Activated T-helper 1 cell treated with anti-CD3 and anti-CD28 coated beads, Interleukin-2, amount 50 U/mL, for 16 hours (primary cell): ENCODE measurements at places on chromosomes 5 and 9.

DNA sequence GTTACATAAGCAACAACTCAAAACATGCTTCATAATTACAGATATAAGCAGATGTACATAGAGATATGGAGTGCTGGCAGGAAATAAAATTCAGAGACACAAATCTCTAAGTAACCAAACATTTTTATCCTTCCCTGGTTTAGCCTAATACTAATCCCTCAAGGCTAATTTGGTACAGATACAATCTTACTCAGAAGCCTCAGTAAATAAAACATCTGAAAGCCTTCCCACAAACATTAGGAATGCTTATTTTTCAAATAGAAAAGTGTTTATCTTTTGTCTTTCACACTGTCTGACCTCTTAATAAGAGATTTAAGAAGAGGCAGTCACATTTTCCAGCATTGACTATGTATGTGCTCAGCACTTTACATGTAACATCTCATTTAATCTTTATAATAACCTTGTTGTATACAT lies 399.4 kb downstream of the ARRDC3 start:
- DNase-seq, result no peak

DNA sequence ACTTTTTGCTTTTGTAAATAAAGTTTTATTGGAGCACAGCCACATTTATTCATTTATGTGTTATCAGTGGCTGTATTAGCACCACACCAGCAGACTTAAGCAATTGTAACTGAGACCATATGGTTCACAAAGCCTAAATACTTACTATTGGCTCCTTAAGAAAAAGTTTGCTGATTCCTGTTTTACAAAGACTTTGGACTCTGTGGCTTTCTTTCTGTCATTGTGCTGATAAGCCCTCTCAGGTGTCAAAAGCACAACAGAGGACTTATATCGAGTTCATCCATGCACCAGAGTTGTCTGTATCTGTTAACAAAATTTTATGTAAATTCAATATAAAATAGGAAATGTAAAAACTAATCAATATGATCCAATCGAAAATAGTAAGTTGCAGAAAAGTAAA lies 55.6 kb upstream of the PCSK5 start:
- no peak for DNase-seq

DNA sequence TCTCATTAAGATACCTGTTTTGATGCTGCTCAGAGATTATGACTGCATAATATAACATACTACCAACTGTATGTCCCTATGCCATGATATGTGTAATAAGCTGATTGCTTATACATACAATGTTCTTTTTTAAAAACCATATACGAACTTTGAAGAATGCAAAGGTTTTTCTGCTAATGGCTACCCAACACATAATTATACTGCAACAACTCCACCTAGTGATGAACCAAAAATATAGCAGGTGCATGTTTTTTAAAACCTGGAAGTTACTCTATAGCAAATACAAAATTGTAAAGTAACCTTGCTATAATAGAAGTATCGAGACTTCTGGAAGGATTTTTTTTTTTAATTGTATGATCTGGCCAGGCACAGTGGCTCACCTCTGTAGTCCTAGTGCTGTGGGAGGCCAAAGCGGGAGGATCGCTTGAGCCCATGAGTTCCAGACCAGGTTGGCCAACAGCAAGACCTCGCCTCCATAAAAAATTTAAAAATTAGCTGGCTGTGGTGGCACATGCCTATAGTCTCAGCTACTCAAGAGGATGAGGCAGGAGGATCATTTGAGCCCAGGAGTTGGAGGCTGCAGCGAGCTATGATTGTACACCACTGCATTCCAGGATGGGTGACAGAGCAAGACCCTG lies 49.1 kb downstream of the HOMER1 start:
- DNase-seq, result no peak

GRCh38 chr5:34483442-34484033 lies 172.6 kb upstream of the RAI14 start:
- DNase-seq, result no peak

GRCh38 chr9:105621001-105621400 lies 41.3 kb upstream of the TAL2 start:
- DNase-seq, result no peak

DNA sequence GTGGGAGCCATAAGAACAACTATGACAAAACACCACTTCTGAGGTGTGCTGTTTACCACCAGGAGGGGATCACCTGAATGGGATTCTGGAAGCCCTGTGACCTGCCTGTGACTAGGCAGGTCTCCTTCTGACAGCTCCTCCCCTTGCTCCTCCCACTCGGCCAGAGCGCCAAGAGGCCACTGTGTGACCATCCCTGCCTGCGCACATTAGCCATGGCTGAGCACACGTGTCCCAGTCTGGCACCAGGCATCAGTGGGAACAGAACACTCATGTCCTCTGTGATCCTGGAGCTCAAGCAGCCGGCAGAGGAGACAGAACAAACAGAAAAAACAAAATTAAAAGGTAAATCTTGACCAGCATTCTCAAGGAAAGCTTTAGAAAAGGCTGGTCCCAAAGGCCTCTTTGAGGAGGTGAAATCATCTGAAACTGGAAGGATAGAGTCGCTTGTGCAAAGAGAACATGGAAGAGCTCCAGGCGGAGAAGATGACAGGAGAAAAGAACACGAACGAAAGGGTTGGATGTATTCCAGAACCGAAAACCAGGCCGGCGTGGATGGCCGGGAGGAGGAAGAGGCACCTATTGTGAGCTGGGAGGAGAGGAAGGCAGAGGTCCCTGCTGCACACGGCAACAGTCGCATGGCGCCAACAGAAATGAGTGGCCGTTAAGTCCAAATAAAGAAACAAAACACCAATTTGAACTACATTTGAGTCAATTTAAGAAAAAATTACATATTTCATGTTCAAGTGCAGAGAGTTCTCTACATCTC lies 5.1 kb downstream of the MED10 start:
- DNase-seq, result no peak

DNA sequence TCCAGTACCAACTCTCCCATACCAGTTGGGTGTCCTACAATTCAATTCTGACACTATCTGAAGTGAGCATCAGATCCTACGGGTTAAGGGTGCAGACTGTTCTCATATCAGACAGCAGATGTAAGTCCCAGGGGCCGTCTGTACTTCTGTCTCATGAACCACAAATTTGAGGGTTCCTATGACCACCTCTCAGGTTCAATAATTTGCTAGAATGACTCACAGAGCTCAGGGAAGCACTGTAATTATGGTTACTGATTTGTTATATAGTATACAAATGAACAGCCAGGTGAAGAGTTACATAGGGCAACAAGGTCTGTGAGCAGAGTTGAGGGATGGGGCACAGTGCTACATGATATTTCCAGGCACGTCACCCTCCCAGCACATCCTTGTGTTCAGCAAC lies 499.1 kb downstream of the DMAC1 start:
- no peak for DNase-seq

- no peak for DNase-seq
These were observed 933.6 kb downstream of the CDH12 start for GRCh38 chr5:21919414-21920022.

GRCh38 chr5:169429044-169429443 lies 128.1 kb upstream of the SLIT3 start:
- DNase-seq, result no peak

- no peak for DNase-seq
These were observed 3.4 kb downstream of the IL13 start for GRCh38 chr5:132661231-132662003.

DNA sequence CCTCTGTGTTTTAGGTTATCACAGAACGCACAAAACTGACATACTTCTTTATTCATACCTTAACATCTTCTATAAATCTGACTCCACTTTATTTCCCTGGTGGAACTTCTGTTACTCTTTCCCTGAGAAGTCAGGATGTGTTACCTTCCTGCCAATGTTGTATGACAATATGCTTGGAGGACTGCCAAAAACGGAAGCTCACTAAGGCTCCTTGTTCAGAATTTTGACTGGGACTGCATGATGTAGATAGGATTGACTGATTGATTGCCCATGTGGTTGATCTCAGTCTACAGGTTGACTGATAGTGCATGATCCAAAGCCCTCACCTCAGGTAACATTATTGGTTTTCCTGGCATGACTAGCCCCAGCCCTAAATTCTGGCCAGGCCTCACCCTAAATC lies 319.4 kb downstream of the TLR4 start:
- DNase-seq, result no peak

DNA sequence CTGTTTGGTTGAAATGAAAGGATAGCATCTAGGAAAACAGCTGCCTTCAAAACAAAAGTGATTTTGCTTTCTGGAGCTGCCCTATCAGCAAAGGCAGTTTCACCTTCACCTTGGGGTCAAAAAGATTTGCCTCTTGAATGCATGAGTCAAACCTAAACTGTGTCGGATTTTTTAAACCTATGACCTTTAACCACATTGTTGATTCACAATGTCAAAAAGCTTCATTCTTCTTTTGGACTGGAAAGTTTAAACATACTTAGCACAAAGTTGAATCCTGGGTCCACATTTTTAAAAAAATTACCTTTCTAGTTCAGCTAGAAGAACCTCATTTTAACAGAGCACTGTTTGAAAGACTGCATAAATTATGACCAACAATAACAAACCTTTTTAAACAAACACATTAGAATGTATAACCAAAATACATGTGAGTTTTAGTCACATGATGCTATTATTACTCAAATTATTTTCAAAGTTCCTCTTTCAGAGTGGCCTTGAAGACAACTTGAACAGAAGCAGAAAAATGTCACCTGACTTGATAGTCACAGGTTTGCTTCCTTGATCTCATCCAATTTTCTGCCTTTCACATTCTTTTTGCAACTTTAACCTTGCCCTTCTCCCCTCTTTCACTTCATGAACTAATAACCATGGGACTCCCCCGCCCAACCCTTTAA lies 109.7 kb upstream of the LHFPL2 start:
- DNase-seq, result no peak

DNA sequence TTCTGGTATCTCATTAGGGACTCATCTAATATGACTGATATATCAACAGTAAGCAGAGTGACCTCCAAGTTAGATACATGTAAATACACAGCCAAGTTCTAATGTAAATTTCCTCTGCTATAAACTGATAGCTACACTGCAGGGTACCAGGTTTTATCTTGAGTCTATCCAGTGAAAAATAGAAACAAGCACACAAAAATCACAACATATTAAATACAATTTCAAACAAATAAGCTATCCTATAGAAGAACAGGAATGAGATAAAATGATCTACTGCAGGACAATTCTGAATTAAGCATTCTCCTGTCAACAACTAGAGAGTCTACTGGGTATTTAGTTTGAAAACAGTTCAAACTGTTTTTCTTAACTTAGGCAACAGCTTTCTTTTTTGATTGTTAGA lies 42.7 kb downstream of the NR3C1 start:
- DNase-seq, result no peak

DNA sequence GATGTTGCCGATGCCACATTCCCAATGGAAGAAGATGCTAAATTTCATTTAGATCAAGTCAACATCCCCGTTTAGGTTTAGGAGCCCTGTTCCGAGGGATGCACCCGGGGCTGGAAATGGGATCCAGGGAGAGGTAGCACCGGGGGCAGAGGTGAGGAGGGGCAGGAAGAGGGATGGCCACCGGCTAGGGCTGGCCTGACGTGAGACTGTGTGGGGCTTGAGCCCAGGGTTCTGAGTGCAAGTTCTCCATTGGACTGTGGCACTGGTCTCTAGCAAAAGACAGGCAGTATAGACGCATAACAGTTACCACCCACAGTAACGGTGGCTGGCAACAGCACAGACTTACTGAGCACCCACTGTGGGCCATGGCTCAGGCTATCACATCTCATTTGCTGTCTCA lies 209.0 kb upstream of the MVB12B start:
- DNase-seq, result no peak

DNA sequence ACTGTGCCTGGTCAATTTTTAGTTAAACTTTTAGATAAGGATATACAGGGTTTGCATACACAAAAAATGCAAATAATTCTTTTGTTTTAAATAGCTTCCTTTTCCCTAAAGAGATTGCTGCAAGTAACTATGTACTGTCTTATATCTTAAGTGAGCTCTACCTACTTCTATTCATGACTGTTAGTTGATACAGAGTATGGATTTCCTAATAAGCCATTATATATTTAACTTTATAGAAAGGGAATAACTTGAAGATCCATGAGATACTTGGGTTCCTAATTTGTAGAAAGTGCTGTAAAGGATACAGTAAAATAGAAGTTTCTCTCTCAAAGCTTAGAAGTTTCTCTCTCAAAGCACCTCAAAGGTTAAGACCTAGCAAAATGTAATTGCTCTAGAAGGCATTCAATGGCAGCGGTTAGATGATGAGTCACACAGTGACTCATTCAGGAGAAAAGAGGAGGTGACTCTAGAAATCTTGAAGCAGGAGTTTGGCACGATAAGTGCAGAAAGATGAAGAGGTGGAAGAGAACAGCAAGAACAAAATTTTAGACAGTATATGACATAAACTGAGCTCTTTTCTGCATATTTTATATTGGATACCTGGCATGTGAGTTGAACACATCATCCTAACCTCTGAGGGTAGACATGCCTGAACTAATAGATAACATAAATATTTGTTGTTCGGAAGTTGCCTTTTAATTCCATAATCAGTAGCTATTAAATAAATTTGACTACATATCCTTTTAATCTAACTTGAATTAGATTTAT lies 5.5 kb upstream of the DNAJC21 start:
- no peak for DNase-seq

DNA sequence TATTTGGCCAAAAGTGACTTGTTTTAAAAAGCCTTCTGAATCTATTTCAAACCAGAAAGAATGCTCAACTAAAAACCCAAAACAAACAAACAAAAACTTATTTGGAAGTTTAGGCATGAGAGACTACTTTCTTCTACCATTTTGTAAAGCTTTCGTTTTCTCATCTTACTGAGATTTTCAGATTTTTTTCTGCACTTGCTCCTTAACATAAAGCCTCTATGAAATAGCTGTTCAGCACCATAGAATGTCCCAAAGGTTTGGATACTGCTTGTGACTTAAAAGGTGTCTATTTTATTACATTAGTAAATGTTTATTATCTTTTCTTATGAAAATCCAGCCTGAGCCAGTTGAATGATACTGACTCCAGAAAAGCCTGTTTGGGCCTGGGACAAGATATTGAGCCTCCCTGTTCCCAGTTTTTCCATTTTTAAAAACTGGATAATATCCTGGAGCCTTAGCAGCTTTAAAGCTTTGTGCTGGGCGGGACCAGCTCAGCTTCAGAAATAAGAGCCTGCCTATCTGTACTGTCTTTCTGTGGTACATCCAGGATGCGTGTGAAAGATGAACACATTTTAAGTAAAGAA lies 292.6 kb downstream of the ZSWIM6 start:
- DNase-seq, result no peak

GRCh38 chr9:136536721-136537241 lies 9.1 kb downstream of the NOTCH1 start:
- no peak for DNase-seq

- no peak for DNase-seq
These were observed 64.9 kb downstream of the CDC42SE2 start for GRCh38 chr5:131328536-131329285.

DNA sequence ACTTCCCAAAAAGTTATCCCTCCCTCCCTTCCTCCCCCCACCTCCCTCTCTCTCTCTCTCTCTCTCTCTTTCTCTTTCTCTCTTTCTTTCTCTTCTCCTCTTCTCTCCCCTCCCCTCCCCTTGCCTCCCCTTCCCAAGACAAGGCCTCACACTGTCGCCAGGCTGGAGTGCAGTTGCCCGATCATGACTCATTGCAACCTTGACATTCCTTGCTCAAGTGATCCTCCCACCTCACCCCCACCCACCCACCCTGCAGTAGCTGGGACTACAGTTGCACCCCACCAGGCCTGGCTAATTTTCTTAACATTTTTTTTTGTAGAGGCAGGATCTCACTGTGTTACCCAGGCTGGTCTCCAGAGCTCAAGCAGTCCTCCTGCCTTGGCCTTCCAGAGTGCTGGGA lies 32.8 kb downstream of the VPS13A start:
- no peak for DNase-seq
